ENCODE measurements at places on chromosomes 13 and 19. TPM values are rescaled to one million over a fixed set of nuclear protein-coding genes. Genes with fewer than 3 reads are reported as not detected.

The TEX26 gene
- total RNA-seq, result not detected

The PLPP2 gene
- 27.9 TPM for total RNA-seq

GRCh38 chr19:55241143-55241934 lies 12.8 kb upstream of the TMEM86B start:
- H3K27ac ChIP-seq, result no peak overlapping the region
- no peak overlapping the region for H3K4me3 ChIP-seq
- DNase-seq, result no peak
- H3K4me1 ChIP-seq, result no peaks in the 10 kb centered on the region
- H3K36me3 ChIP-seq, result peaks cover 13% of the 10 kb centered on the region

- peaks cover 30% of the 10 kb centered on the region for H3K27me3 ChIP-seq
- H3K27ac ChIP-seq, result no peak overlapping the region
- no peak for DNase-seq
- H3K4me3 ChIP-seq, result no peak overlapping the region
- no peaks in the 10 kb centered on the region for H3K36me3 ChIP-seq
Observed at GRCh38 chr19:35843676-35844481, 8.4 kb downstream of the NPHS1 start.

GRCh38 chr19:12792853-12793289 lies 1.6 kb downstream of the JUNB start:
- DNase-seq, result peak; percentile 28
- peak overlapping the region; percentile 91 for H3K27ac ChIP-seq
- H3K4me1 ChIP-seq, result peaks cover 35% of the 10 kb centered on the region
- no peaks in the 10 kb centered on the region for H3K27me3 ChIP-seq
